Activated CD4-positive, alpha-beta T cell treated with anti-CD3 and anti-CD28 coated beads, Interleukin-2, amount 50 U/mL, for 48 hours (primary cell): ENCODE measurements at places on chromosomes 6 and 20.

GRCh38 chr20:54208548-54209176 lies 775 bp downstream of the PFDN4 start:
- peak; percentile 42 for DNase-seq

DNA sequence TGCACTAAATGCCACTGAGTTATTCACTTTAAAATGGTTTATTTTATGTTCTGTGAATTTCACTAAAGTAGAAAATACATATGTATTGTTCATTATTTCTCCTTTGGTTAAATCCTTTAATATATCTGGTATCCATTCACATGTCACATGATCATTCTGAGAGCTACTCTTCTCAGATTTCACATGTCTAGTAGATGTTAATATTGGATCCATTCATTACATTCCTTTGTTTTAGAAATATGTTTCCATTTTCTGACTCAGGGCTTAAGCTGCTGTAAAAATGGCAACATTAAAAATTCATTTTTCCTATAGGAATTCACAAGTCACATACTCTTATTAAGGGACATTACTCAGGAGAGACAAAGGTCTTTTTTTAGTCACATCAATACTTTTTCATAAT lies 205.4 kb downstream of the ZFAND3 start:
- no peak for DNase-seq

DNA sequence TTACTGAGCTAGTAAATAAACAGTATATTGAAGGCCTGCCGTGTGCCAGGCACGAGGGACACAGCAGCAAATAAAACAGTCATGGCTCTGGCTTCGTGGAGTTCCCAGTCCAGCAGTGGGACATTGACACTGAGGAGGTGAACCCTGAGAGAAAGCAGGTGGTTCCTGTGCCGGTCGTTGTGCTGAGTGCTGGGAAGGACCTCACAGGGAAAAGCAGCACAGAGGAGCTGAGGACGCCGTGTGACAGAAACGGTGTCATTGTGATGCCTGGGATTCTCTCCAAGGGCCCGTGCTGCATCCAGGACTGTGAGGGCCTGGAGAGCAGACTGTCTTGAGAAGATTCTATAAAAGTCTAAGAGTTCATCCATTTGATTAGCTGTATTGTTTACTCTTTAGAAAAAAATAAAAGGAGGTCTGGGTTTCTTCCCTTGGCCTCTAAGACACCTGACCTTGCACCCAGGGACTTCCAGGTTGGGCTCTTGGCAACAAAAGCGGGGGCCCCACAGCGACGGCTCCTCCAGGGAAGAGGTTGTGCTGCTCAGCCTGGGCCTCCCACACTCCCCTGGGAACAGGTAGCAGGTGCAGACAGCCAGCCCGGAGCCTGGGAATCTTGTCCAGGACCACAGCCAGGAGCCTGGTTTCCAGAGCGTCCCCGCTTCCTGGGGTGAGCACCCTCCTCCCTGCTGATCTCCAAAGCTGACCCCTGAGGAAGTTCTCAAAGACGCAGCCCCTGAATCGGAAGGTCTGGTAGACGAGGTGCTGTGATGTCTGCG lies 251.2 kb upstream of the PMEPA1 start:
- DNase-seq, result no peak

DNA sequence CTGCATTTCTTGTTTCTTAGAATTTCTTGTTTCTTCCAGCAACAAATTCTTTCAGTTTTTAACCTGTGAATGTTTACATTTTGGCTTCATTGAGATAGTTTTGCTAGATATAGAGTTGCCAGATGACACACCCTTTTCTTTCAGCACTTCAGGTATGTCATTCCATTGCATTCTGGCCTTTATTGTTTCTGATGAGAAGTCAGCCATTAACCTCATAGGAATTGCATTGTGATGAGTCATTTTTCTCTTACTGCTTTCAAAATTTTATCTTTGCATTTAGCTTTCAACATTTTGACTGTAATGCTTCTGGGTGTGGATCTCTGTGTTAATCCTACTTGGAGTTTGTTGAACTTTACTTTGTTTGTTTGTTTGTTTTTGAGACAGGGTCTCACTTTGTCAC lies 440.3 kb upstream of the HS3ST5 start:
- no peak for DNase-seq

DNA sequence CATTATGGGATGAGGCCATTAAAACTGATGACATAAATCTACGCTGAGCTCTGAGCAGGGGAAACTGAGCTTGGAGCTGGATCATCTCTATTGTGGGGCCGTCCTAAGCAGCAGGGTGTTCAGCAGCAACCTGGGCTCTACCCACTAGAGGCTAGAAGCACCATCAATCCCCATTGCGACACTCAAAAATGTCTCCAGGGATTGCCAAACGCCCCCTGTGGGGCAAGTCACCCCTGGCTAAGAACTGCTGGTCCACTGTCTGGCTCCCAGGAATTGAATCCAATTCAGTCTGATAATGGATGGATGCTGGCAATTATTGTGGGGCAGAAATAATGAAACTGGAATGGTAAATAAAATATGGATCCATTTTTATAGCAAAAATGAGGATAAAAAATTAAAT lies 38.2 kb downstream of the PMEPA1 start:
- no peak for DNase-seq

- DNase-seq, result no peak
Measured at GRCh38 chr20:50237349-50237748, 46.7 kb downstream of the CEBPB start.

DNA sequence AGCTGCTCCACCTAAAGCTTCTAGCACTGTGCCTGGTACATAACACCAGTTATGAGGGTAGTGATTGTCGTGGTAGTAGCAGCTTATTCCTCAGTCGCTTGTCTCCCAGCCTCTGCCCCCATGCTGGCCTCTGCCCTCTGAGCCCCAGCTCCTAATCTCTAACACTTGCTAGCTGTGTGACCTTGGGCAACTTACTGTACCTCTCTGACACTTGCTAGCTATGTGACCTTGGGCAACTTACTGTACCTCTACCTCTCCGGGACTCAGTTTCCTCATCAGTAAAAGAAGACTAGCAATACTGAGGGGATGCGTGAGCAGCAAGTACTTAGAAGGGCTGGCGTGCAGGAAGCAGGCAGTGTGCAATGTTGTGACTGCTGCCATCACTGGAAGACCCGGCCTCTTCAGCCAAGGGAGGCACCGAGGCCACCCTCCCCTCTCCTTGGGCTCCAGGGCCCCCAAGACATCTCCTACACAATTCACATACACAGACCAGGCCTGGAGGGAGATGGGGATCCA lies 9.9 kb downstream of the MDFI start:
- DNase-seq, result no peak

DNA sequence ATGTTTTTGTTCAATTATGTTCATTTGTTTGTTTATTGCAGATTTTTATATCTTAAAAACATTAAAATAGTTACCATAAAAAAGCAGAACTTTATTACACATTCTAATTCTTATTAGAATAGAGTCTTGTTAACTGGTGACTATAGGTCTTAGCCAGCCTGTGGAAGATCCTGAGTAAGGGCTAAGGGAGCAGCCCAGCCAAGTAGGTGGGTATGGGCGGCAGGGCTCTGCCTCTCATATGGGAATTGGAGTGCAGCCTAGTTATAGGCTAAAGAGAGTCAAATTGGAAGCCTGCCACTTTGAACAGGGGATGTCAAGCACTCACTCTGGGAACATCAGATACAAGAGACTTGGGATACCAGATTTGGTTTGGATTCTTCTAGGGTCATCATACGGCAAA lies 10.5 kb upstream of the HSF2 start:
- no peak for DNase-seq
